NCI-H446 treated with DMSO at 0.1 percent for 48 hours (cell line): ENCODE measurements at places on chromosomes 6 and 20.

DNA sequence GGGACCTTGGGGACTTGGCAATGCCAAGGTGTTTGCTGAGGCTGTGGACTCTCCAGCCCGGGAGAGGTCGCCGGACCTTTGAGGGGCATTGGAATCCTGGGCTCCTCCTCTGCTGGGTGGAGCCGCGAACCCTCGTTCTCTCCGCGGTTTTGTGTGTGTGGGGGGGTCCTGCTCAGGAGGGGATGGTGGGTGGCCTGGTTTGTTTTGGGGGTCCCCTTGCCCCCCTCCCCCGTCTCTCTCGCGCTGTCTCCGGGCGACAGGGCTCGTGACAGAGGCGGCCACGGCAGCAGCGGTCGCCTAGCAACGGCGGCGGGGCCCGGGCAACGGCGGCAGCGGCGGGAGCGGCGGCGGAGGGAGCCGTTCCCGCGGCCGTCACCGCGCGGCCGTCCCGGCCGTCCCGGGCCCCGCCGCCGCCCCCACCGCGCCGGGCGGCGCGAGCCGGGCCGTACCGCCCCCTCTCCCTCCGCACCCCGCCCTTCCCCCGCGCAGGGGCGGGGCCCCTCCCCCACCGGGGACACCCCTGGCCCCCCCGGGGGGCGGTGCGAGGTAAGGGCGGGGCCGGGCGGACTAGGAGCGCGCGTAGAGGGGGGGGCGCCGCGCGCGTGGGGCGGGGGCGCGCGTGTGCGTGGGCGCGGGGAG lies 7.8 kb downstream of the SYNGAP1 start:
- no peak for DNase-seq

GRCh38 chr20:23507346-23507745 lies 16.4 kb downstream of the CST8 start:
- DNase-seq, result no peak

- DNase-seq, result no peak
Measured at GRCh38 chr6:69699655-69700054, 97.2 kb downstream of the LMBRD1 start.

DNA sequence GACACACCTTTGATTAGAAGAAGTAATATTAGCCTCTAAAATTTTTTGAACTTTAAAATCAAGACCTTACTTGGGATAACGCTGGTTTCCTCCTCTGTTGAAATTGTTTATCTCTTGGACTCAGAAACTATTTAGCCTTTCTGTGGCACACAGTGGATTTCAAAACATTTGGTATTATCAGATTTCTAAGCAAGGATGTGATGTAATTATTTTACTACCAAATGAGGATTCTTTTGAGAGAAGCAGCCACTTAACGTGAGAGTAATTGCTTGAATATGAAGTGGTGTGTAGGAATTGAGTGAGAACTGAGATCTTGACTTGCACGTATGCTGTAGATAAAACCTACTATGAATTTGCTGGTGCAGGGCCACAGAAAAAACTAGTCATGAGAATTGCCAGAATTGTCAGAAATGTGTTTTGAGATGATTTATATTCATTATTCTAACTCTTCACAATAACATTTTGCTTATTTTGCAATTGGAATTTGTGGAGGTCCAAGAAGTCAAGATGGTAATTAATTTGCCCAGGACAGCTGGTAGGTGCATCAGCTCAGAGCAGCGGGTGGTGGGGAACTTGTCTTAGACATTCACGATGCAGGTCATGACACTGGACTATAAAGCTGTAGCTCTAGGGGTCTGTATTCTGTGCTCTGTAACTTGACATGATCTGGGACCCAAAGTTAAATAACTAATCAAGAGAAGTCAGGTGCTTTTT lies 53.4 kb downstream of the AKAP12 start:
- no peak for DNase-seq

DNA sequence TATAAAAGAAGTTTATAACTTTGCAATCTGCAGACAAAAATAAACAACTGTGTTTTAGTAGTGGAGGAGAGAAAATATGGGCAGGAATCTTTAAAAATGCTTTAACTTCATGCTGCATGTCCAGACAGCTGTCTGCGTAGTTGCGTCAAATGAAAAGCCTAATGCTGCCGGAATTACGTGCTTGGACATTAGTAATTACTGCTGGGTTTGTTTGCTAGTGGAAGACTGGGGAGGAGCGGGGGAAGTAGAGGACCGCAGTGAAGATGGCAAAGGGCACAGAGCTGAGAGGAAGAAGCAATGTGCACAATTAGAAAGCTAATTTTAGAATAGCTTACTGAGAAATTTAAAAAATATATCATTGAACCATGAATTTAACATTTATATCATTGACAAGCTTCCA lies 2.4 kb downstream of the SNAP25 start:
- DNase-seq, result no peak

DNA sequence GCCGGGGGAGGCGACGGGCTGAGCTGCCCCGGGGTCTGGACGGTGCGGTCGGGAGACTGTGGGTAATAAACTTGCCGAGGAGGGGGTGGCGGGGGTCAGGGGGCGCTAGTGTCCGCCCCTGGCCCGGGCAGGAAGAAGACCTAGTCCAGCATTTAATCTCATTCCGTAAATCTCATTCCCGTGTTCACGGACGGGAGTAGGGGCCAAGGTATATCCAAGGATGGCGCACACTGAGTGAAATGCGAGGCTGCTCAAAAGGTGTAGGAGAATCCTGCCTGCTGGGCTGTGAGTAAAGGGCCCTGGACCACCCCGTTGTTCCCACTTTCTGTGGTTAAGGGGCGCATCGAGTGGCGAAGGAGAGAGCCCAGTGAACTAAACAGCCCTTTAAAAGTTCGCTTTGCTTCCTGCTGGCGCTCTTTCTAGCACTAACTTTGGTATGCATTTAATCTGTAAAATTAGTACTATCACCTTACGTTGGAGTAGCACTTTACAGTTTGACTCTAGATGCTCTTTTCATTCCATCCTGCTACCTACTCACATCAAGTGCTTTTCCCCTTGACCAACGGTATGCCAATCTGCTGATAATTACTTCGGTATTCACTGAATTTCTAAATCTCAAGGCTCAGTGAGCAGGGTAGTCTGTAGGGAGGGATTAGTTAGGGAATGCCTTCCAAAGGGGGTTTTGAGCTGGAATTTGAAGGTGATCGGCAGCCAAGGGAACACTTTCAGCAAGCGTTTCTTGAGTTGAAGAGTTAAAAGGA lies 730 bp downstream of the PARD6B start:
- DNase-seq, result no peak

- DNase-seq, result no peak
Measured at GRCh38 chr6:110340392-110340965, 17.7 kb downstream of the METTL24 start.

DNA sequence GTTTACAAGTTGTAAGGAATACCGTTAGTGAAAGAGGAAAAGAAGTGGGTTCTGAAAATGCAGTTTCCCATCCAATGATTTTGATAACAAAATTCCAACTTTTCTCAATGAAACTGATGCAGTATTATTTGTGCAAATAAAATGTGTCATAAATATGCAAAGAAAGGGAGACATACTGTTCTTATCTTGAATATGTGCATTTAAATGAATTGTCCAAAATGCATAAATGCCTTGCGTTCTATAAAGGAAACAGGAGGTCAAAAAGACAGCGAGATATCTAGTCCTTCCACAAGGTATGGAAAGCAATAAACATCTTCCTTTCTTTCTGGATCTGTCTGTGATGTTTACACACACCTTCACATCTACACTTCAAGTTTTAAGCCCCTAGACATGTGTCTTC lies 54.6 kb upstream of the ISM1 start:
- DNase-seq, result no peak

DNA sequence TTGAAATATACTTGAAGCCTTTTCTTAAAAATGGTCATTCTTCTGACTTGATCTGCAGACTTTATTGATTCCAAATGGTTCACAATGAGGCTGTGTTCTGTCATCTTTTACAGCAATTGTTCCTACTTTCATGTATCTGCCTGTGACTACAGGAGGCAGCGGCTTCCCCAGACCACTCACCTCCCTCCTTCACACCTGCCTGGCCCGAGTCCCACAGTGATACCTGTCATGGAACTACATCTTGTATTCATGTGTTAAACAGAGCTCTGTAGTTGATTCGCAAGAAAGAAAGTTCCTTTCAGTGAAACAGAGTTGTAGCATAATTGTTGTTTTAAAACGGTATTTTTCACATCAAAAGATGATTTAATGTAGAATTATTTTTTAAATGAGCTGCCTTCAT lies 673.5 kb upstream of the AGPAT4 start:
- DNase-seq, result no peak

GRCh38 chr6:44825273-44825672 lies 437.8 kb downstream of the CDC5L start:
- no peak for DNase-seq
